Stimulated activated CD8-positive, alpha-beta memory T cell treated with anti-CD3 and anti-CD28 coated beads, Interleukin-15, amount 100 ng/mL, for 24 hours (primary cell): ENCODE measurements at places on chromosomes 5 and 9.

DNA sequence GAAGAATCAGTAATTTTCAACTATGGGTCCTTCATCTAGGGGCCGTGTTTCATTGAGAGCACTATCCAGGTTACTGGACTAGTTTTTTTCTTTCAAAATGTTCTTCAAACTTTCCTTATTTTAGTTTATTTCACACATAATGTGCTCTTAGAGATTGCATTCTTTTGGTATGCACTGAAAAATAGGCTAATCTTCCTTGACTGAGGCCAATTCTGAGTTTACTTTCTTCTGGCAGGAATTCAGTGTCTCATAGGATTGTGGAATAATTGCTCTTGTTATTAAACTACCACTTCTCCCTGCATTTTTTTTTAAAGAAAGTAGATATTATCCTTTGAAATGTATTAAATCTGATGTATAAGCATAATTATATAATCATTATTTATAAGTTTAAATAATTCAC is 624.5 kb downstream of the RAB3C start:
- no peak for DNase-seq

- no peak for DNase-seq
These were observed 1126.4 kb upstream of the C9orf72 start for GRCh38 chr9:28699632-28700031.

DNA sequence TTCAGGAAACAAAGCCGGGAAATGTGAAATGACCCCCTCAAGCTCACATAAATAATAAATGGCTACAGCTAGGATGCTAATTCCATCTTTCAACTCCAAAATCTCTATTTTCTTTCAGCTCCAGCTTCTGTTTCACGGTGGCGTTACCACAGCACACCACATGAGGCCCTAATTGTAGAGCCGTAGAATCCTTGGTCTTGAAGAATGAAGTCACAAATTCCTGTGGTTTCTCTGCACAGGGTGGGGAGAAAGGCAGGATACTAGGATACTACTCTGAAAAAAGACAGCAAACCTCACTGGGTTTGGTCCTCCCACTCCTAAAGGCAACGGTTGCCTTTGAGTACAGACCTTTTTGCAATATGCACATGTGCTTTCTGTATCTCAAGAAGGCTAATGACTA is 13.9 kb upstream of the RARS1 start:
- no peak for DNase-seq

DNA sequence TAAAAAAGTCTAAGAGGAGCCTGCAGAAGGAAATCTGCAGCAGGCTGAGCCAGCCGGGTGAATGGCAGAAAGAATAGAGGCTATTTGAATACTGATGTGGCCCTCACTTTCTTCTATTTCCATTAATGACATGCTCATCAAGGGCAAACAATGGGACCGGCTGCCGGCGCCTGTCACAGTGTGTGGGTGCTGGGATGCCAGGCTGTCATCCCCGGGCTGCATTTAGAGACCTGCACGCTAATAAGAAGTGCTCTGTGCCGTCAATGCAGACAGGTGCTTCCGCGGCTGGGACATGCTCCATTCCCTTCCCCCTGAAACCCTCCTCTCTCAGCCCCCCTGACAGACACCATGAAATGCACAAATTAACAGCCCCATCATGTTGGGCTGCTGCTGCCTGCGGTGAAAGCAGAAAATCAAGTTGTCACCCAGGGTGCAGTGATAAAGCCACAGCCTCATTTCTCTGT is 217.7 kb upstream of the TBCA start:
- DNase-seq: no peak

DNA sequence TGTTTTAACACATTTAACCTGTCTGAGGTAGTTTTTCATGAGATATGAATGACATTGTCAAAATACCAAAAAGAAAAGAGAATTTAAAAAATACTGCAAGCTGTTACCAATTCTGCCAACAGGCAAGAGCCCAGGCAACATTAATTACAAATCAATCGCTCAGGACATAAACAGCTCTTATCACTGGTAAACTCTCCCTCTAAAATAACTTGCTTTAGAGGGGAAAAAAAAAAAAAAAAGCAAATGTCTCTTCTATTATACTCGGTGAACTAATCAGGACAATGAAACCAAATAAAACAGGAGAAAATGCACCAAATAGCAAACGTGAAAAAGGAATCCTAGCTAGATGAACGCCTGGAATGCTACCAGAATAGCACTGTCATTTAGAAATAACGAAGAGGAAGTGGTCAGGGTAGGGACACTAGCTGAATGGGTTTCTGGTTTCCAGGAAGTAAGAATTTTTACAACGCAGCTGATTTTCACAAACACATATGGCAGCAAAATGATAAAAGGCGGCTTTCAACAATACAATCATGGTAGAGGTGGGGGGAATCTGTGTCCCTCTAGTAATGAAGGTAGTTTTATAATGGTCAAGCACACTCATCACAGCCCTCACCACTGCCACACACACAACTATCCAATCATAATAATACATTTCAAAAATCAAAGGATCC is 94.9 kb downstream of the DENND1A start:
- DNase-seq: no peak

DNA sequence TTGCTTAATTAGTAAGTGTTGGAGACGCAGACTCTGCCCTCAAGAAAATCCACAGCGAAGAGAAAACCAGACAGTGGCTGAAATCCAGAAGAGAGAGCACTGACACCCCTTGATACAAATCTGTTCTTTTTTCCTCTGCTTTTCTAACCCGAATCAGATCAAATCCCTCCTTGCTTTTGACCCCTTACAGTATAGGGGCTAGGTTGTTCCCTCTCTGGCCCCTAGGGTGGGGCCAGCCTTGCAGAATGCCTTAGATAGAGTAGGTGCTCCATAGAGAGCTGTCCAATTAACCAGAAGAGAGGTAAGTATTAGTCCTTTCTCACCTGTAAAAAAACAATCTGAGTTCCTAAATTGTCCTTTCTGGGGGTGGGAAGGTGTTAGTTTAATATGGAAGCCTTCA is 10.1 kb downstream of the C1QTNF2 start:
- DNase-seq: no peak

- DNase-seq: no peak
These were observed 84.3 kb downstream of the CRB2 start for GRCh38 chr9:123440256-123440655.

DNA sequence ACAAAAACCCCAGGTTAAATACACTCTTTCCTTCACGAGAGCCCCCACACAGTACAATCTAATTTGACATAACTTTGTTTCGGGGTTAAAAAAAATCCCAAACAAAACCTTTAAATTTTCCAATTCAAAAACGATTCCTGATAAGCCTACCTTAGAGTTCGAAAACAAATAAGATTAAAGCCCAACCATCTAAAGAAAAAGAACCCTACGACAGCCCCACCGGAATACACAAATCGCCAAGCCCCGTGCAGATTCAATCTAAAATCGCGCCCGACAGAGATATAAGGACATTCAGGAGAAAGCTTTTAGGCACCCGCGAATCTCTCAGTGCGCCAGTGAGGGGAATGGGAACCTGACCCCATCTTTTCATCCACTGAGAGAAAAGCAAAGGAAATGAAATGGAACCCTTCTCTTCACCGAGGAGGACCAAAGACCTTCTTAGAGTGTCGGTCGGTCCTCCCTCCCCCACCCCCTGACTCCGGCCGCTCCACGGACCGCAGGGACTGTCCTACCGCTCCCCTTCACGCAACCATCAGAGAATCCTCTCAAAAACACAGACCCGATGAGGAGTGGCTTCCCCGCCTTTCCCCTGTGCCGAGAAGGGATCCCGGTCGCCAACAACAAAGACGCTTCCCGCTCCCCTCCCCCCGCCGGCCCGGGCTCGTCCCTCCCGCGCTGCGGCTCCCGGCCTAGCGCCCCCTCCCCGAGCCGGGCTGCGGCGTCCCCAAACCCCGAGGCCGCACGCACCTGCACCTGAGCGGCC is 925 bp downstream of the ABHD17B start:
- DNase-seq: peak; percentile 16

GRCh38 chr5:119292701-119293515 is 62.9 kb upstream of the TNFAIP8 start:
- no peak for DNase-seq

GRCh38 chr9:109483744-109484429 is 14.2 kb downstream of the PTPN3 start:
- DNase-seq: no peak

DNA sequence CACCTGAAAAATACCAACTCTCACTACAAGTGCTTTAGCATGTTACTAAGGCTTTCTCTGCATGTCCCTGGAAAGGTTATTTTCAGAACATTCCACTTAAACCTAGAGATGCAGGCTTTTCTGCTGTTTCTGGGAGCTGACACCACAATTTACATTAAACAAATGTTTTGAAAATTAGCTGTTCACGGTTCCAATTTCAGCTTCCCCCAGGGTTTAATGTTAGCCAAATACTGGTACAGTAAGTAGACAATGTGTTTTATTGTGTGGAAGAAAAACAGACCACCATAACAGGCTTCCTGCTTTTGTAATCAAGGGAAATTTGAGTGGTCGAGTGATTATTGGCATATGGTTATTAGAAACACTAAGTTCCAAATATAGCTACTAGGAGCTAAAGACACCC is 32.0 kb downstream of the MACROH2A1 start:
- no peak for DNase-seq

GRCh38 chr5:120512791-120513650 is 48.9 kb downstream of the PRR16 start:
- no peak for DNase-seq

DNA sequence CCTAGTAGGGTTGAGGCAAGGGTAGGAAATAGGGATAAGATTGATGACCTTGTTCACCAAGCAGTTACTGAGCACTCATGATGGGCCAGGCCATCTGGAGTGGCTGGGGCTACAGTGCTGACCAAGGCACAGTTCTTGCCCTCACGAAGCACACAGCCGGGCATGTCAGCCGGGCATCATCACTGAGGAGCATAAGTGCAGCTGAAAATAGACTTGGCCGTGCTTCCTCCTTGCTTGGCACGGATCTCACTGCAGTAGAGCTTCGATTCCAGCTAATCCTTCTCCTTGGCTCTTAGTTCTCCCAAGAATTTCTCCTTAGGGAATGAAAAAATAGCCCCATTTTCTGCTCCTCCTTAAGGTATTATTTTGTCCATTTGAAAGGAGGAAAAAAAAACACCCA is 116.6 kb downstream of the NMUR2 start:
- no peak for DNase-seq

GRCh38 chr5:80346055-80346454 is 26.3 kb downstream of the SPZ1 start:
- no peak for DNase-seq

- DNase-seq: no peak
These were observed 217.9 kb downstream of the SREK1 start for GRCh38 chr5:66362046-66362445.

GRCh38 chr5:14202462-14202861 is 59.3 kb downstream of the TRIO start:
- no peak for DNase-seq

GRCh38 chr9:7245976-7246580 is 488.3 kb downstream of the KDM4C start:
- no peak for DNase-seq

- no peak for DNase-seq
These were observed 27.7 kb downstream of the KCTD16 start for GRCh38 chr5:144198386-144198785.

DNA sequence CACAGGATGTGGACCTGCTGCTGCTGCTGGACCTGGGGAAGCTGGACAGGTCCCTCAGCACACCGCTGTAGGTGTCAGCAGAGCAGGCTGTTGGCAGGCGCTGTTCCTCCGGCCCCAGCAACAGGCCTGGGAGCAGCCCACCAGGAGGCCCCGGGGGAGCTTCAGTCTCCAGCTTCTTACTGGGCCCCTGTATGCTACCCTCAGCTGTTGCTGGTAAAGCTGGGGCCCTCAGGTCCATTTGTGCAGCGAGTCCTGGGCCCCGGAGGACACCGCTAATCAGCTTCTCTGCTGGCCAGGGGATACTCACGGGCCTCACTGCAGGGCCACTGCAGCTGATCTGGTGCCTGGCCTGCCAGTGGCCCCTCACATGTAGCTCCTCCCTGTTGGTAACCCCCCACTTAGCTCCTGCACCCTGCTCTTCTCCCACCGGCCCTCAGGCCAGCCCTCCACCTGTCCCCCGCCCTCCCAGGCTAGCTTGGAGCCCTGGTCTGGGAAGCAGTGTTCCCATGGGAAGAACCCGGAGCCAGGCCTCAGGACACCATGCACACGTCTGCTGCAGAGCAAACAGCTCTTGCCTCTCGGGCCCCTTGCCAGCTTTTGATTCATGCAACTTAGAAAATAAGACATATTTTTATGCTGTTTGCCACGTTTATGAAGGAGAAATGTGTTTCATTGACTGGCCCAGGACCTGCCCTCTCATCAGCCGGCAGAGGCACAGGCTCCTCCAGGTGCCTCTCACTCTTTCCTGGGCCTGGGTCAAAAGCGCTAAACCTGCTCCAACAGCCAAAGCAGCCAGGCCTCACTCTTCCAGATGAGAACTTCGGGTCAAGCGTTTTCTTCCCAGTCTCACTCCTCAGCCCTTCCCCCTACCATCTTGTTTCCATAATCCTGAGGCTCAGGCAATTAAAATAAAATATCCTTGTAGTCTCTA is 61.0 kb upstream of the ADAMTS2 start:
- no peak for DNase-seq

DNA sequence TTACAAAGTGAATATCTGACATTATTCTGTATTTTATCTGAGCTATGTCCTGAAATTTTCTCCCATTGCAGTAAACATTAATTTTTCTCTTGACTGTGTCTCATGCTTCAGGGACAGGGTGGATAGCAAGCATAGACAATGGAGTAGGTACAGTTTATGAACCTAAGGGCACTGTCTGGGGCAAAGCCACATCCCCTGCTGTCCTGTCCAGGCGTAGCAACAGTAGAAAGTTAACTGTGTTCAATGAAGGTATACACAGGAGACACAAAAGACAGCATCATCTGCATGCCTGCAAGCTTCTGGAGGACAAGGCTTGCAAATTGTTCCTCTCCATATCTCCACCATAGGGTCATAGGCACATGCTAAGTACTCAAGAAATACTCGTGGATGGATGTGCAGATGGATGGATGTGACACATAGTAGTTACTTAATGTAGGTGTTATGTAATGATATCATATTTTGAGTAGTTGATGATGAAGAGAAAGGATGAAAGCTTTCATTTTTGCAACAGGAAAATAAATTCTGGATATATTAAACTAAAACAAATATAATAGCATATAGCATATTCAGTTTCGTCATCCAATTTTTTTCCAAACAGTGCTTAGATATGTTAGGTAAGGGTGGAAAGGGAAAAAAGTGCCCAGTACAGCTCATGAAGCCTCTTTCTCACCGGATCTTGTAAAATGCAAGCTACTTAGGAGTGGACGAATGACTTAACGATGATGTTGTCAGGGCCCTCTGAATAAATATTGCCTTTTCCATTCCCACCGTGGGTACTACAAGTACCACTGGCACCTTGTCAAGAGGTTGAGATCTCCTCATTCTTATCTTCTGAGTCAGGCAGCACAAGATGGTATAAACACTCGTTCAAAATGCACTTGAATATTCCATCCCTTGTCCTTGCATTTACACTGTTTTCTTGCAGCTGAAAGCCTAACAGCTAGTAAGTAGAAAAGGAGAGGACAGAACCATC is 19.9 kb upstream of the ZSWIM6 start:
- DNase-seq: no peak
